CD4-positive, alpha-beta T cell treated with Interleukin-21 for 1 hour (primary cell): ENCODE measurements at places on chromosomes 1 and 21.

- DNase-seq, result no peak
Measured at GRCh38 chr1:34324879-34325440, 148.3 kb downstream of the C1orf94 start.

DNA sequence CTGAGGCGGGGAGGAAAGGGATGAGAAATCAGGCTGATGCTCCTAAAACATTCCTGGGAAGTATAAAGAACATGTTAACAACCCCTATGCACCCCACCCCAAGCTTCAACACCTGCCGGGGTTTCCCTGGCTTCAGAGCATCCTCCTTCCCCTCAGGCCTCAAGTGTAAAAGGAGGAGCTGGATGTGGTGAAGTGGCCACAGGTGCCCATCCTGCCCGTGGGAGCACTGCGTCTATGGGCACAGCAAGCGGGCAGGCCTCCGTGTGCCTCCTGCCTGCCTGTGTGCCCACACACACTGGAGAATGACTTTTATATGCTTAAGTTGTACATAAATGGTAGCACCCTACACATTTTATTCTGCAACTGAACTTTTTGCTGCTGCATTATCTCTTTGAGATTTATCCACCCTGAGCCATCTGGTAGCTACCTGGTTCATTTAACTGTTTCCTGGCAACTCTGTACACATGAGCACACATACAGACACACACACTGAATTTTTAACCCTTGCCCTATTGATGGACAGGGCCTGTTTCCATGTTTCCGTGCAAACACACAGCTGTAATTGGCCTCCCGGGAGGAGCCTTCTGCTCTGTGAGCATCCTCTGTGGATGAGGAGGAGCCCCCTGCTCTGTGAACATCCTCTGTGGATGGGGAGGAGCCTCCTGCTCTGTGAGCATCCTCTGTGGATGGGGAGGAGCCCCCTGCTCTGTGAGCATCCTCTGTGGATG is 13.4 kb upstream of the FTCD start:
- DNase-seq, result no peak

DNA sequence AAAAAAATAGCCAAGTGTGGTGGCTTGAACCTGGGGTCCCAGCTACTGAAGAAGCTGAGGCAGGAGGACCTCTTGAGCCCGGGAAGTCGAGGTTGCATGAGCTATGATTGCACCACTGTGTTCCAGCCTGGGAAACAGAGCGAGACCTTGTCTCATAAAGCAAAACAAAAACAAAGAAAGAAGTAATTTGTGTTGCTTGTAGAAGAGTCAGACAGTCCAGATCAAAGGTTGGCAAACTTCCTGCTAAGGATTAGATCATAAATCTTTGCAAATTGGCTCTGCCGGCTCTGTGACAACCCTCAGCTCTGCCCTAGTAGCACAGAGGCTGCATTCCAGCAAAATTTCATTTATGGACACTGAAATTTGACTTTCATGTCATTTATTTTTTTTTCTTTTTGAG is 19.0 kb upstream of the MFN2 start:
- DNase-seq, result no peak

- no peak for DNase-seq
Measured at GRCh38 chr1:34794001-34794789, 1.4 kb downstream of the GJA4 start.

DNA sequence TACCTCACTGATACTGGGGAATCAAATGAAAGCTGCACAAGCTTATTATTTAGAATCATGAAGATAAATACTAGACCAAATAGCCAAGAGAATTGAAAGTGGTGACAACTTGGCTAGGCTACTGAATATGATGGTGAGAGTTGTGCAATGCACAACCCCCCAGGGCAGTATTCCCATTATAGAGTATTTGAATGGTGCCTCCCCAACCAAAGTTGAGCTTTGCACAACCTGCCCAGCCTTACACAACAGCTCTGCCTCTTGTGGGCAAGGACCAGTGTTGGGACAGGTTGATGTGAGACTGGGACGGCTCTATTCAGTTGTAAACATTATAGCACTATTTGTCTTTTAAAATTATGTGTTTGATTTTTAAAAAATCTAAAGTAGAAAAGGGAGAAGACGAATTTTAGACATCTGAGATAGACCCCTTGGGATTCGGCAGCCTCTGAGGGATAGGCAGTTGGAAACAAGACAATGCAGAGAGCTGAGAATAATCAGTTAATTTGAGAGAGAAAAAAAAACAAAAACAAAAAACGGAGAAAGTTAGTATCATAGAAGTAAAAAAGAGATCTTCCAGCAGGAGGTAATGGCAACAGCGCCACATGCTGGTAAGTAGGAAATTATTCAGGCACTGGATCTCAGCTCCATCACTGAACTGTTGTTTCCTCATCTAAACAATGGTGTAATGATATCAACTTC is 91.0 kb upstream of the KCNA3 start:
- peak; percentile 74 for DNase-seq

- DNase-seq, result no peak
Measured at GRCh38 chr1:219279017-219279770, 105.5 kb downstream of the LYPLAL1 start.
